ENCODE measurements at places on chromosomes 6 and 20.

- no peak for DNase-seq
These were observed 16.4 kb upstream of the CCDC28A start for GRCh38 chr6:138757136-138757535.

DNA sequence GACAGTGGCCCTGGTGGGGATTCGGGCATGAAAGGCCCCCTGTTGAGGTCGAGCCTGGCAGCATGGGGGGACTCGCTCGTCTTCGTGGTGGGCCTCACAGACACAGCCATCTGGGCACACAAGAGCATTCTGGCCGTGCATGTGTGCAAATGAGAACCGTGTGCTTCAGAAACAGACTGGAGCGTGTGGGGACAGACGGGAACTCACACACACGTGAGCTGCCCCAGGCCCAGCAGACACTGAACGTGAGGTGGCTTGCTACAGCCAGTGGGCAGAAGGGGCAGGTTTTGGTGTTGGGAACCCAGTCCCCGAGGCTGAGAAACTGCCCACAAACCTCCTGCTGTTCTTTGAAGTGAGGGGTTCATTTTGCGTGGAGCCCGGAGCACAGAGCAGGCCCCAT, 38.6 kb upstream of the BHLHE23 start:
- DNase-seq: no peak

DNA sequence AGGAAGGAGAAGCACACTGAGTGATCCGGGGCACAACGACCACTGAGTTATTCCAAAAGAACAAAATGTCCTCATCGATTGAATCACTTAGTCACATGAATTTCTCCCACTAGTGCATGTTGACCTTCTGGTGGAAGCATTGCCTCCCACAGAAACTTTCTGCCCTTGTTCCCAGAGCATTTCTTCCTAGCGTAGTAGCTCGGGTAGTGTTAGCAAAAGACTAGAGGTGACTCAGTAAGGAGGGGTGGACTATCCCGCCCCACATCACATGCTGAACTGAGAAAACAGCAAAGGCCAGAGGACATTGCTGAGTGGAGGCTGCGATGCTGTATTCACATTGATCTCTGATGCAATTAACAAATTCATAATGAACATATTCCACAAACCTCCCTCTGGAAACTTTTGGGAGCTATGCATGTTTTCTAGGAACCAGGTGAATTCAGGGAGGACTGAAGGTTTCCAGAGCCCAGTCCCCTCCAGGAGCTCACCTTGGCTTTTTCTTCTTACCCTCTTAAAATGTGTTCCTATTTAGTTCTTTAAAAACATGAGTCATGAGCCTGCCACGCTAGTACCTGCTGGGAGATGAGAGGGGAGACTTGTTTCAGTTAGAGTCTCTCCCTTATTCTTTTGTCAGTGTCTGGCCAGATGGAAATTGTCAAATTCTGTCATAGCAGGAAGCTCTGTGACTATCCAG, 507.9 kb downstream of the CDH26 start:
- DNase-seq: no peak

DNA sequence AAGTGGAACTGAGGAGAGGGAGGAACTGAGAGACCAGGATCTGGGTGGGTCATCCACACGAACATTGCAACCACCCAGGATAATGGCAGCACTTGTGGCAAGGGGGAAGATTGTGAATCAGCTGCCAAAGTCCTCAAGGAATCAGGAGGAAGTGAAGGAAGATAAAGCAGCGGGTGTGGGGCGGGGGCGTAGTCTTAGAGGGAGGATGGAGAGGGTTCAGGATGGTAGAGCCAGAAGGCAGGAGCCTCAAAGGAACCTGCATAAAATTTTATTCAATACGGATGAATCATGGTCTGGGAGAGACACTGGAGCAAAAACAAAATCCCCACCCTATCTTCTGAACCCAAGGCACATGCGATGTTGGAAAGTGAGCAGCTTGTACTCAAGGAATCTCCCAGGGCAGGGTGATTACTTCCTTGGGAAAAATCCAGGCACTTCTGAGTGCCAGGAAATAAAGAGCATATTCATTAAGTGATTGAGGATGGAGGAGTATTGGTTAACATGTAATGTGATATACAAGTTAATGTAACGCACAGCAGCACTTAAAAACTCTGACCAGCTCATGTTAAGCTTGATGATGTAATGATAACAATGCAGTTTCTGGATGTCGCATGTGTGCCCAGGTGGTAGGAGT, 82.0 kb upstream of the B3GAT2 start:
- no peak for DNase-seq

DNA sequence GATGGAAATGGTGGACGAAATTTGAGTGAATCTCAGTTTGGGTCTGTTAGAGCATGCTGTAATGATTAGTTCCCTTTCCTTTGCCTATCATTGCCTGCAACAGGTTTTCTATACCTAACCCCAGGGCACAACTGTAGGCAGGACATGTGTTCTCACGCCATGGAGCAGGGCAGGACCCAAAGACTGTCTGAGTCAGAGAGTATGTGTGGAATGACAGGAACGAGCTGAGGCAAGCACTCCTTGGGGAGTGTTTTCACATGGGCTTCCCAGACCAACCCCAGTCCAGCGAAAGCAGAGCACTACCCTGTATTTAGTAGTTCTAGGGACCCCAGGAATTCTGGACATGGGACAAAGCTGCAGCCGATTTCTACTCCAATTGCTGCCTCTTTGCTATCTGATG, 234.2 kb downstream of the HACE1 start:
- DNase-seq: no peak
